MCF 10A (cell line): ENCODE measurements at places on chromosomes 4 and X. TPM values are rescaled to one million over a fixed set of nuclear protein-coding genes. Genes with fewer than 3 reads are reported as not detected.

CXCL6 gene
- total RNA-seq: not detected in 2 replicates

PAGE4 gene
- not detected in 2 replicates for total RNA-seq

CTAG2 gene
- not detected in 2 replicates for total RNA-seq

GAGE12H gene
- total RNA-seq: not detected in 2 replicates

WDR19 gene
- total RNA-seq: 32.5 and 39.6 TPM in 2 replicates

NAP1L5 gene
- 0.27 and 0.30 TPM in 2 replicates for total RNA-seq

DCK gene
- total RNA-seq: 8.0 and 9.5 TPM in 2 replicates

HUWE1 gene
- total RNA-seq: 274 TPM in 2 replicates

CCKAR gene
- not detected in 2 replicates for total RNA-seq

TMEM154 gene
- total RNA-seq: 37.9 and 41.5 TPM in 2 replicates

EMD gene
- 94.5 and 107 TPM in 2 replicates for total RNA-seq

CENPE gene
- 25.2 and 32.4 TPM in 2 replicates for total RNA-seq

SLIT2 gene
- total RNA-seq: 8.4 and 10.2 TPM in 2 replicates

RNF175 gene
- 0.42 and 0.66 TPM in 2 replicates for total RNA-seq

GPR82 gene
- not detected in 2 replicates for total RNA-seq

RASGEF1B gene
- 4.8 and 5.4 TPM in 2 replicates for total RNA-seq

DNAAF6 gene
- total RNA-seq: not detected in 2 replicates

RNF150 gene
- 0.32 and 0.44 TPM in 2 replicates for total RNA-seq

IL1RAPL2 gene
- 3.2 and 4.4 TPM in 2 replicates for total RNA-seq

ODAM gene
- not detected in 2 replicates for total RNA-seq

TMEM271 gene
- total RNA-seq: not detected in 2 replicates

ADH4 gene
- not detected in 2 replicates for total RNA-seq
